ENCODE measurements at places on chromosomes 4 and X. TPM values are rescaled to one million over a fixed set of nuclear protein-coding genes. Genes with fewer than 3 reads are reported as not detected.

WDR19 gene
- 84.0 TPM for total RNA-seq

- DNase-seq = no peak
Observed at GRCh38 chrX:72097098-72097497, 34.6 kb downstream of the RTL5 start.

DNA sequence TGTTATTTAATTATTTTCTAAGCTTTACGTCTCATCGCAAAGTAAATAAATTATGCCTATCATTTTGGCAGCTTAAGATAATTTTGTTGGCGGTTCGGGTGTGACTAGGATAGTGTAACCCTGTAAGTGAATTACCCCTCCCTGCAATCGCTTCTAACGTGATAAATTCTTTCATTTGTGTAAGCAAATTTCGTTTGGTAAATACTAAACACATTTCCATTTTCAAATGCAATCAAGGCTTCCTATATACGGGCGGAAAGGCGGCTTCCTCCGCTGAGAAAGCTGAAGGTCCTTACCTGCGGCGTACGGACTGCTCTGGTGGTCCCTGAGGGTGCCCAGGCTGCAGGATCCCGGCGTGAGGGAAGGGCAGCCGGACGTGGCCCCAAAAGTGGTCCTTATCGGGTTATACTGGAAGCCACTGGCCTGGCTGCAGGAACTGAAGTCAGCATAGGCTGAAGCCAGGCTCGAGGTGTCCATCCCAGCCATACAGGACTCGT, 403 bp downstream of the PHOX2B start:
- no peak for DNase-seq

- DNase-seq = no peak
Observed at GRCh38 chr4:95831166-95831565, 8.7 kb upstream of the PDHA2 start.
